ENCODE measurements at places on chromosomes 1 and 21.

DNA sequence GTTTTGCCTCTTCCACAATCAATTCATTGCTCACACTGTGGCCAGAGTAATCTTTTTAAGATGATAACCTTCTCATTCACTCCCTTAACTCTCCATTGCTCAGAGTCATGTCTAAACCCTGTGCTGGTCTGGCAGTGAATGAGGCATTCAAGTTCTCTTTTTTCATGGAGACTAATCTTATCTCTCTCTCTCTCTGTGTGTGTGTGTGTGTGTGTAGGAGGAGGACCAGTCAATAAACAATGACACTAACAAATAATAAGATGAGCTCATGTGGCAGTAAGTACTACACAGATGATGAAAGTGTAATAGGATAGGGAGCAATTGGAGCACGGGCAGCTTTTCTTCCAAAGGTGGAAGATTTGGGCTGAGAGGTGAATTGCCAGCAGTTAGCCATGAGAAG is 122.0 kb upstream of the B3GALT2 start:
- no peak for DNase-seq

- no peak for DNase-seq
Measured at GRCh38 chr1:33599516-33600115, 127.2 kb downstream of the ZSCAN20 start.

DNA sequence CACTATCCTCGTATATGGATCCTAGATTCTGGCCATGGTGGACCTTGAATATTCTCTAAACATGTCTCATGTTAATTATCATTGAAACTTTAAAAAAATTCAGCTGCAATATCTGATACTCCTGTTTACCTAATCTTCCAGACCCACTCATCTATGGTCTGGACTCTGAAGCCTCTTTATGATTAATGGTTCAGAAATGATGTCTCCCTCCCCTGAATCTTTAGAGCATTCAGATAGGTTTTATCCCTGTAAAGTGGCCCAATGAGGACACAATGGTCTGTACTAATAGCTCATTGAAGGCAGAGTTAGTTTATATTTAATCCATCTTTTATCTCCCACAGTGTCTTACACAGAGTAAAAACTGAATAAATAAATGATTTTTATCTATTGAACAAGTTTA is 53.0 kb upstream of the DUSP10 start:
- DNase-seq: no peak

- no peak for DNase-seq
Measured at GRCh38 chr1:44405798-44406736, 1.0 kb downstream of the RNF220 start.

- no peak for DNase-seq
Measured at GRCh38 chr1:57060451-57060850, 94.6 kb upstream of the C8B start.

DNA sequence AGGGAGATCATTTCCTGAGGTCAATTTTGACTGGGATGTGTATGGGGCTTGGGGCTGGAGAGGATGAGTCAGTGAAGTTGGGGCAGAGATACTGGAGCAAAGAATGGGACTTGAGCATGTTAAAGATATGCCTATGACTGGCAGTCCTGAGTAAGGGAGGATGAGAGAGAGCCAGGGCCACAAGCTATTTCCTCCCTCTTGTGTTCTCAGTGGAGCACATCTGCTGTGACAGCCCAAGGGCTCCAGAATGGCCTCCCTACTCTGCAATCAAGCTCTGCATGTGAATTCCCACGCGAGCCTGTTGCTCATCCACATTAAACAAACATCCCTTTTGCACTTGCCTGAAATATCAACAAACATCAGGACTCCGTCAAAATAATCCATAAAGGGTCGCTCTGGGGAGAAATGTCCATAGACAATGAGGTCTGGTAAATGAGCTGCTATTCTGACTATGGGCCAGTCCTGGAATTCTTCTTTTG is 9.2 kb downstream of the ADCY10 start:
- DNase-seq: no peak

GRCh38 chr1:47948126-47948525 is 49.1 kb downstream of the TRABD2B start:
- DNase-seq: no peak

DNA sequence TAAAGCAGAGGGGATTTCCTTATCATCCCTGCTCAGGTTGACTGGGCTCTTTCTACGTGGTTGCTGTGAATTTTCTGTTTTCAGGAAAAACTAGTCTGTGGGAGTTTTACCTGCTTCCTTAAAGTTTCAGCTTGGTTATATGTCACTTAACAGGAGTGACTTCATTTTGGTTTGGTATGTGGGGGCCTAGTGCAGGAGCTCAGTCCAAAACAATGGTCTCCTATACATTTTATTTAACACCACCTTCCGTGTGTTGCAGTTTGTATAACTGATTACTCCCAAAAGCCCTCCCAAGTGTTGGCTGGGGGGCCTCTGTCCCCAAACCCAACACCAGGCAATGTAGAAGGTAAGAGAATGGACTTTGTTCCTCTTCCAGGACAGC is 5.3 kb downstream of the IL23R start:
- DNase-seq: no peak

- no peak for DNase-seq
Measured at GRCh38 chr1:203144661-203145060, 17.1 kb downstream of the ADORA1 start.

Data from stimulated activated CD8-positive, alpha-beta memory T cell treated with anti-CD3 and anti-CD28 coated beads, Interleukin-15, amount 100 ng/mL, for 1 hour (primary cell).